Esophagus squamous epithelium (tissue), 5 donors: ENCODE measurements at places on chromosomes 3 and 15. TPM values are rescaled to one million over a fixed set of nuclear protein-coding genes. Genes with fewer than 3 reads are reported as not detected.

DNA sequence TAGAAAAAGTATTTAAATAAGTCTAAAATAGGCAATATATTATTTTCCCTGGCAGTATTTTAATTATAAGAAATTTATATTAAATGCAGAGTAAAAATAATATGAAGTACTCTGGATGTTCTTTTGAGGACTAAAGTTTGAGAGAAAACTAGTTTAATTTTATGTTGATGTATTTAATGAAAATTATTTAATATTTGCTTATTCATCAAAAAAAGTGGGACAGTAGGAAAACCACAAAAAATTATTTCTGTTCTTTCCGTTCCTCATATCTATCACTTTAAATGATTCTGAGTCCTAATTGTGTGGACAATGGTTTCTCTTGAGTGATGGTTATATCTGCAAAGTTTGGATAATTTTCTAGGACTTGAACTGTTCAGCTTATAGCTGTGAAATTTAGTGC, 147.2 kb upstream of the TNIK start:
- no peak for DNase-seq

GRCh38 chr15:76169018-76169417, 109.2 kb downstream of the TMEM266 start:
- no peak for DNase-seq

DNA sequence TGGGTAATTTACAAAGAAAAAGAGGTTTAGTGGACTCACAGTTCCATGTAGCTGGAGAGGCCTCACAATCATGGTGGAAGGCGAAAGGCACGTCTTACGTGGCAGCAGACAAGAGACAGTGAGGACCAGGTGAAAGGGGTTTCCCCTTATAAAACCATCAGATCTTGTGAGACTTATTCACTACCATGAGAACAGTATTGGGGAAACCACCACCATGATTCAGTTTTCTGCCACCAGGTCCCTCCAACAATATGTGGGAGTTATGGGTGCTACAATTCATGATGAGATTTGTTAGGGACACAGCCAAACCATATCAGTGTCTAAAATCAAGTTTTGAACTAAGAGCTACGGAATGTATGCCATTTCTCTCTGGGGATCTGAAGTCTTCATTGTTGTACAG, 354.8 kb upstream of the C2CD4B start:
- no peak for DNase-seq

DNA sequence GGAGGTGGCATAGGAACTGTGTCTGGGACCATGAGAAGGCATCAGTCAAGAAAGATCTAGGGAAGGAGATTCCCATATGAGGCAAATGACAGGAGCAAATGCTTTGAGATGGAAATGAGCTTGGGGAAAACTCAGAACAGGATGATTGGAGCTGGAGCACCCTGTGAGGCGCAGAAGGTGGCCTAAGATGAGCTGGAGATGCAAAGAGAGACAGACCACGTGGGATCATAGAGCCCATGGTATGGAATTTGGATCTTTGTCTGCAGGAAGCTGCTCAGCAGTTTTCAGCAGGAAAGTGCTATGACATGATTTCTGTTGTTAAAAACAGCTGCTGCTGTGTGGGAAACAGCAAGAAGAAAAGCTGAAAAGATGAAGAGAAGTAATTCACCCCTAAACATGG, 310.6 kb downstream of the MAGI1 start:
- DNase-seq = no peak

DNA sequence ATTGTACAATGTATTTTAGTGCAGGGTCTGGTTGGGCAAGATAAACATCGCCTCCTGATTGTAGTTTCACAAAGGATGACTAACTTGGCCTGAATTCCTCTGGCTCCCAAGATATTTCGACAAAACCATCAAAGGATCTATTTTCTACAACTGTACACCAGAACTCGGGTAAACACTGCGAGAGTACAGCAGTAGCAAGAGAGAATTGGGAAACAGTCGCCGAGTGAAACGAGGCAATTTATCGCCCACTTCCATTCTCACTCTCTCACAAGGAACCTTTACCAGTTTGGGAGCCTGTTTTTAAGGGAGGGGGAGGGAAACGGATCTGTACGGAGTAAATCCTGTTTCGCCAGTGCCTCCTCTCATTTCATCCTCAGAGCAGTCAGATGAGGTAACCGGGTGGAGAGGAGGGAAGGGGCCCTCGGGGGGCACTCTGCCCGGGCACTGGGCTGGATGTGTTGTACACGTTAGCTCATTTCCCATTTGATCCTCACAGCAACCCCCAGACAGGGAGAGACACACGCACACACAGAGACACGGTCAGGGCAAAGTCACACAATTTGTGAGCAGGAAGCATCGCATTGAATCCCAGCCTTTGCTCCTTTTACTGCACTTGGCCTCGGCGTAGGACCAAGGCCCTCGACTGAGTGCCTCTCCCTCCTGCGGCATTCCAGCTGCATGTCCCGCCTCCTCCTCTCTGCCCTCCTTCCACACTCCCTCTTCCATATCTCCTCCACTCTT, 120.1 kb downstream of the LIPC start:
- no peak for DNase-seq

Gene CCR9
- not detected for total RNA-seq

Gene GUCA1C
- not detected for total RNA-seq

Gene SLC9A9
- 22.3 TPM for total RNA-seq
